NCI-H2107 (cell line): ENCODE measurements at places on chromosomes 11 and 22.

- DNase-seq, result no peak
These were observed 81.6 kb upstream of the SUSD2 start for GRCh38 chr22:24099666-24100065.

DNA sequence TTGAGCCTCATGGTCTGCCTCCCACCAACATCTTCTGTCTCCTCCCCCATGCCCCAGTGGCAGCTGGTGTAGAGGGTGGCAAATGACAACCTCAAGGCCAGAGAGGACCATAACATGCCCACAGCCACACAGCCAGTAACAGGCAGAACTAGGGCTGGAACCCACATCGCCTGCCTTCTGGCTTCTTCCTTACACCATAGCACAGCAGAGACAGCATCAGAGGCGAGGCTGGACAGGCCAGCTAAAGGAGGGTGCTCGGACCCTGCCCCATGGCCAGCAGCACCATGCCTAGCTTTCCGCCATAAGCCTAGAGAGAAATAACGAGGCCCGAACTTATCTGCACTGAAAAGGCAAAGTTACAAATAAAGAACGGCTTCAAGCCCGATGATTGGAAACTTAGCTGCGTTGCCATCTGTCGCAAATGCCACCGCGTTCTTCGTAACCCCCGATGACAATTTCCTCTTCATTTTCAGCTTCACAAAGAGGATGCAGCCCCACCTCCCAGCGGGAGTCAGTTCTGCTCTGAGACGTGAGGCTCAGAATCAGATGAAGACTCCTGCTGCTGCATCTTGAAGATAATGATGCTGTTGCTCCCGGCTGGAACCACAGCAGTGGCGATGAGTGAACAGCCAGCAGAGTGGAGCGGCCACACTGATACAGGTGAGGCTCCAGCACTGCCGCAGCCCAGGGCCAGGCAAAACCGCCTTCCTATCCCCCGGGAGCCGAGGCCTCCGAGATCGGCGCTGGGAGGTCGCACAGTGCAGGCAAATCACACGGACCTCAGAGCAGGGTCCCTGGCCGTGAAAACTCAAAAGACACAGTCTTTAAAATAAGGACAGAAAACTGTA is 73.8 kb upstream of the RTL6 start:
- DNase-seq, result no peak

GRCh38 chr11:104442321-104442720 is 278.4 kb upstream of the PDGFD start:
- no peak for DNase-seq

DNA sequence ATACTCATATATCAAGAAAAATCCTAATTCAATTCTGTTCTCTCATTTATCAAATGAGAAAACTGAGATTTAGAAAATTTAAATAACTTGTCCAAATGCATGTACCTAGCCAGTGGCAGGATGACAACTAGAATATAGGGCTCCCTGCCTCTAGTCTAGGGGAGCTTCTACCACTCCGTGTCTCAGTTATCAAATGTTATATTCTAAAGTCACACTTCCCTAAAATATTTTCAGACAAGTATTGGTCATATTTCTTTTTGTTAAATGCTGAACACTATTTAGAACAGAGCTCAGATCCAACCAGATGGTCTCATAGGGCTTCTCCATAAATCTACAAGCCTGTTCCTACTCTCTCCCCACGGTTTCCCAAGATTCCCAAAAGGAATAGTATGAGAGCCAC is 26.3 kb downstream of the KCNJ1 start:
- DNase-seq, result no peak

DNA sequence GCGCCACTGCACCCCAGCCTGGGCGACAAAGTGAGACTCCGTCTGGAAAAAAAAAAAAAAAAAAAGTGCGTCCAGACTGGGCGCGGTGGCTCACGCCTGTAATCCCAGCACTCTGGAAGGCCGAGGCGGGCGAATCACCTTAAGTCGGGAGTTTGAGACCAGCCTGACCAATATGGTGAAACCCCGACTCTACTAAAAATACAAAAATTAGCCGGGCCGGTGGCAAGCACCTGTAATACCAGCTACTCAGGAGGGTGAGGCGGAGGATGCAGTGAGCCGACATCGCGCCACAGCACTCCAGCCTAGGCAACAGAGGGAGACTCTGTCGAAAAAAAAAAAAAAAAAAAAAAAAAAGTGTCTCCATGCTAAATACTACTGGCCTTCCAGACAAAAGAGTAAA is 1.3 kb downstream of the USP28 start:
- DNase-seq, result no peak

DNA sequence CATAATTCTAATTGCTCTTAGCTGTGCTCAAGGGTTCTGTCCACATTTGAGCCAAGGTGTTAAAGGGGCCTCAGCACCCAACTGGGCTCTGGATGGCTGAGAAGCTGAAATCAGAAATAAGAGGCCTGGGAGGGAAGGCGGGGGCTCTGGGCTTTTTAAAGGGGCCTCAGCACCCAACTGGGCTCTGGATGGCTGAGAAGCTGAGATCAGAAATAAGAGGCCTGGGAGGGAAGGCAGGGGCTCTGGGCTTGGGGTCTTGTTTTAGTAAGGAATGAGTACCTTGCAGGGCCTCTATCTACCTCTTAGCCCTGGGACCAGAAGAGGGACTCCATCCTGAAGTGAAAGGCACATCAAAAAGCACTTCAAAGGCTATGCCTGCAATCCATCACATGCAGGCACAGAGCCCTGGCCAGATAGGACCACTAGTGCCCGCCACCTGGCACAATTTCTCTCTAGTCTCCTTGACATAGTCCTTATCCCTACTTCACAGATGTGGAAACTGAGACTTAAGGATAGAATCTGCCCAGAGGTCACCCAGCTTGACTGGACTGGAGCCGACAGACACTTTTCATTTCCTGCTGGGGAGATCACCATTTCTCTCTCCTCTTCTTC is 35.6 kb downstream of the DKK3 start:
- DNase-seq, result no peak

DNA sequence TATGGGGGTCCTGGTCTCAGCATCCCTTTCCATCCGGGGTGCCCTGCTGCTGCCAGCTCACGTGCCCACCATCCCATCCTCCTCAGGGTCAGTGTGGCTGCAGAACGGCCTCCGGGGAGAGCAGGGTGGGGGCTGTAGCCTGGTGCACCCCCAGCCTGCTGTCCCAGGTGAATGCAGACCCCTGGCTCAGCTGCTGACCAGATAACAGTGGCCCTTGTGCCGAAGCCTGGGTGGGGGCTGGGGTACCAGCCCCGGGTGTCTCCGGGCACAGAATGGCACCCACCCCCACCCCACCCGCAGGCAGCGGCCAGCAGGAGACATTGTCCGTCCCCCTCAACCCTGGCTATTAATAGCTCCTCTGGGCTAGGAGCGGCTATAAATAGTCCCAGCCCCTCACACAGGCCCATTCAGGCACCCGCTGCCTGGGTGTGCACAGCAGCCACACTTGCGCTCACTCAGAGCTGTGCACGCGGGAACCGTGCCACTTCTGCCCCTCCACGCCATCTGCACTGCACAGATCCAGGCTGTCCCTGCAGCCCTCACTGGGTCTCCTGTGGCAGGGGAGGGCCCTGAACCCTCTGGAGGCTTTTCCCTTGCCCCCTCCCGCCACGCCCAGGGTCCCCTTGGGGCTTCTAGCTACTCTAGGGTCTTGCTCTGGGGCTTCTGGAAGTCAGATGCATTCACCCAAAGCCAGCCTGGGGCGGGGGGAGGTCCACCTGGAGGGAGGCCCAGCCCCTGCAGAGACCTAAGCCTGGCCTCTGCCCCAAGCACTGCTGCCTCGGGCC is 18.7 kb downstream of the CRELD2 start:
- no peak for DNase-seq

DNA sequence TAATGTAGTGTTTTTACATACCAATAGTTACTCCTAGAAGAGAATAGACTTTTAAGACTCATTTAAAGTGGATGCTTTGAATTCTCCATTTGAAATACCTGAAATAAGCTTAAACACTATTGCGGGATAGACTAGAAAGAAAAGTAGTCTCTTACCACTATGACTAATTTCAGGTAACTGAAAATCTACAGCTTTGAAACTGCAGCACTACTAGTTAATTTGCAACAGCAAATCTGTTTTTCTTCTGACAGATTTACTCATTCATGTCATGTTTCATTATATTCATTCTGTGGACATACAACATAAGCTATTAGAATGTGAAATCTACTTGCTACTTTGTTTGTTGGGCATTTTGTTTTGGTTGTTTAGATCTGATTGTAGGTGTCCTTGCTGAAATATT is 153.6 kb downstream of the MAML2 start:
- DNase-seq, result no peak

- no peak for DNase-seq
These were observed 93.8 kb downstream of the ETS1 start for GRCh38 chr11:128493570-128493965.

GRCh38 chr11:111589114-111589513 is 13.1 kb upstream of the SIK2 start:
- DNase-seq, result no peak

DNA sequence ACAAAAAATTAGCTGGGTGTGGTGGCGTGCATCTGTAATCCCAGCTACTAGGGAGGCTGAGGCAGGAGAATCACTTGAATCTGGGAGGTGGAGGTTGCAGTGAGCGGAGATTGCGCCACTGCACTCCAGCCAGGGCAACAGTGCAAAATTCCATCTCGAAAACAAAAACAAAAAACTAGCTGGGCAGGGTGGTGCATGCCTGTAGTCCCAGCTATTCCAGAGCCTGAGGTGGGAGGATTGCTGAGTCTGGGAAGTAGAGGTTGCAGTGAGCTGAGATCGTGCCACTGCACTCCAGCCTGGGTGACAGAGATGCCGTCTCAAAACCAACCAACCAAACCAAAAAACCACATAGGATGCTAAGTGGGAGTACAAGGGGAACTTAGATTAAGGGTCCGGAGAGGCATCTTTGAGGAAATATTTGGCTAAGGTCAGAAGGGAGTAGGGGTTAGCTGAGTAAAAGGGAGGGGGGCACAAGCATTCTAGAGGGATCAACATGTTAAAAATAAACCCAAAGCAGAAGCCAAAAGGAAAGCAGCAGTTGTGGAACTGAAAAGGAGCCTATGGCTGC is 10.2 kb downstream of the PHF5A start:
- no peak for DNase-seq

DNA sequence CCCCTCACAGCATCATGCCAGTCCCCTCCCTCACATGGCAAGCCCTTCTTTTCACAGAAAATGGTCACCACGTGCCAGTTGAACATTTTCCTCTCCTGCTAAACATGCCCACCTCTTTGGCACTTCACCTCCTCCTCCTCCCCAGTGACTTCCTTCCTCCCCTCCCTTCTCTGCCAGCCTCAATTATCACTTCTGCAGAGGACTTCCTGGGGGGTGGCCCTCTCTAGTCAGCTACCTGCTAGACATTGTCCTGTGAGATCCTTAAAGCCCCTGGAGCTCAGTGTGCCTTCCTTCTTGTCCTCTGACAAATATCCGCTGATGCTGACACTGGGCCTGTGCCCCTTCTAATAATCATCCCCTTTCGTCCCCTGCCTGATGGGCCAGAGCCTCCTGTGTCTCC is 43.2 kb upstream of the E2F8 start:
- DNase-seq, result no peak

DNA sequence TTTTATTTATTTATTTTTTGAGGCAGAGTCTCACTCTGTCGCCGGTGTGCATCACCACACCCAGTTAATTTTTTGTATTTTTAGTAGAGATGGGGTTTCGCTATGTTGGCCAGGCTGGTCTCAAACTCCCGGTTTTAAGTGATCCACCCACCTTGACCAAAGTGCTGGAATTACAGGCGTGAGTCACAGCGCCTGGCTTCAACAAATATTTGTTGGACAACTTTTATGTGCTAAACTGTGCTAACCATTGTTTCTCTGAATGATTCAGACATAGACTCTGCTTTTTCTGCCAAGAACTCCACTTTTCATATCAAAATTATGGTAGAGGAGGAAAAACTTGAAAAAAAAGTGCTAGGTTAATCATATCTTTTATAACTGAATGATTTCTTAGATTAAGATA is 36.3 kb downstream of the MMP7 start:
- no peak for DNase-seq

DNA sequence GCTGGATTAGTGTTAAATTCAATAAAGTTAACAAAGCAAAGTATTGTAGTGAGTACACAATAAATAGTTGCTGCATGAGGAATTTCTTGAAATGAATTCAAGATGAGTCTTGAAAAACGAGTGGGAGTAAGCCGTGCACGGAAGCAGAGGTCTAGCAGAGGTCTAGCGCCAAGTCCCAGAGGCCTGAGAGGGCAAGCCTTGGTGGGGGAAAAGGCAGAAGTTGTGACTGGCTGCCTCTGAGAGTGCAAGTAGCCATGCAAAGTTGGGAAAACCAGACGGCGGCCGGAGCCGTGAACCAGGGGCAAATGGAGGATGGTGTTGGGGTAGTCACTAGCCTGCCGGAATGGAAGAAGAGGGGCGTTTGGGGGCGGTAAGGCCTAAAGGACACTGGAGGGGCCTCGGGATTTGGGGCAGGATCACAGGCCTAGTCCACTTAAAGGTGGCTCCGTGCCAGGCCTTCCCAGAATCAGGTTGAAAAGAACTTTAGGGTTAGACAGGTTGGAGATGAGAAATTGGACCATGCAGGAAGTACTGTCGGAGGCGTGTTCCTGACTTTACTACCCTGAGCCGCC is 379 bp upstream of the SLC3A2 start:
- no peak for DNase-seq

DNA sequence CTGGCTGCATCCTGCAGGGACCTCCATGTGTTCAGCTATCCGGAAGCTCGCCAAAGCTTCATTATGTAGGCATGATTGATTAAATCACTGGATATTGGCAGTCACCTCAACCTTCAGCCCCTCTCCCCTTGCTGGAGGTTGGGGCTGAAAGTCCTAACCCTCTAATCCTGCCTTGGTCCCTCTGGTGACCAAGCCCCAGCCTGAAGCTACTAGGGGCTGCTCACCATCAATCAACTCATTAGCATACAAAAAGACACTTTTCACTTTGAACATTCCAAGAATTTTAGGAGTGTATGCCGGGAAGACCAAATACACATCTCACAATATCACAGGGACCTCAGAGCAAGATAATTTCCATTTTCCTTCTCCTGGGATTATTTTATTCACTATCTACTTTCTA is 38.8 kb upstream of the TPBGL start:
- no peak for DNase-seq

DNA sequence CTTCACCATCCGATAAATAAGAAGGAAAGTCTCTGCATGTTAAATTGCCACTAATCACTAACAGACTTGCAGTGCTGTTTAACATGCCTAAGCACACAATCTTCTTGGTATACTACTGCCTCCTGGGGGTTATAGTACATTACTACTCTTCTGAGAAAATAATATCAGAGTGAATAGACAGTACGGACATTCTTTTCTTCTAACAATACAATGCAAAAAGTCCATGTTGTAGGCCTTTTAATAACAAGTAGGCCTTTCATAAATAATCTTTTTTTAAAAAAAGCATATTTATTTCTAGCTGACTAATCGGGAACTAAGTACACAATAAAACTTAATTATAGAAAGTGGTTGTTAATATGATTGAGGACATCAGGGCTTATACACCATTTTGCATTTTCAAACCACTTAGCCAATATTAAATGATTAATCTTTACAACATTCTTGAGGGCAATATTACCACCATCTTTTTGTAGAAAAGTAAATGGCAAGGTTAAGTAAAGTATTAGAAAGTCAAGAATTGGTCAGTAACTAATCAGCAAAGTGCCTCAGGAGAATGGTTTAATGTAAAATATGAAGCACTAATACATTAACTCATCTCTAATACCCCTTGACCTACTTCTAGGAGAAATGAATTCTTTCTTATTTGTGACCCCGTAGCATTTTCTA is 84.7 kb downstream of the TTC28 start:
- no peak for DNase-seq

GRCh38 chr11:104926771-104927611 is 28.7 kb upstream of the CASP12 start:
- no peak for DNase-seq
